ENCODE measurements at places on chromosomes 7 and 10.

DNA sequence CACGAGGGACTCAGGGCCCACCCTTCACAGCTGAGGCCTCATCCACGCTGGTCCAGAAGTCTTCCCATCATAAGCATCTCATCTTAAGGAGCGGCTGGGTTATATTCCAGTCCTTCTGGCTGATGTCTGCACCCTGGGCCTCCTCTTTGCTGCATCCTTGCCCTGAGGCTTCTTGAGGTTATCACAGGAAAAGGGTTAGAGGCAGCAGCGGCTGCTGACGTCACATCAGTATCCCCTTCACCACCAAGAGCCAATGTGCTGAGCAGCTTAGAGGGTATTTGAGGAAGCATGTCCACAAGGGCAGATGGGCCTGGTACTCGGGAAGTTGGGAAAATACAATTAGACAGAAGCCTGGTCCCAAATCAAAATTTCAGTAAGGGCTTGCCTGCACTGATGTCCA lies 125.1 kb downstream of the PLXNA4 start:
- no peak for DNase-seq

- no peak for DNase-seq
These were observed 476.4 kb downstream of the PTPRN2 start for GRCh38 chr7:158111049-158111751.

GRCh38 chr7:149291036-149291780 lies 29.2 kb downstream of the ZNF783 start:
- no peak for DNase-seq

DNA sequence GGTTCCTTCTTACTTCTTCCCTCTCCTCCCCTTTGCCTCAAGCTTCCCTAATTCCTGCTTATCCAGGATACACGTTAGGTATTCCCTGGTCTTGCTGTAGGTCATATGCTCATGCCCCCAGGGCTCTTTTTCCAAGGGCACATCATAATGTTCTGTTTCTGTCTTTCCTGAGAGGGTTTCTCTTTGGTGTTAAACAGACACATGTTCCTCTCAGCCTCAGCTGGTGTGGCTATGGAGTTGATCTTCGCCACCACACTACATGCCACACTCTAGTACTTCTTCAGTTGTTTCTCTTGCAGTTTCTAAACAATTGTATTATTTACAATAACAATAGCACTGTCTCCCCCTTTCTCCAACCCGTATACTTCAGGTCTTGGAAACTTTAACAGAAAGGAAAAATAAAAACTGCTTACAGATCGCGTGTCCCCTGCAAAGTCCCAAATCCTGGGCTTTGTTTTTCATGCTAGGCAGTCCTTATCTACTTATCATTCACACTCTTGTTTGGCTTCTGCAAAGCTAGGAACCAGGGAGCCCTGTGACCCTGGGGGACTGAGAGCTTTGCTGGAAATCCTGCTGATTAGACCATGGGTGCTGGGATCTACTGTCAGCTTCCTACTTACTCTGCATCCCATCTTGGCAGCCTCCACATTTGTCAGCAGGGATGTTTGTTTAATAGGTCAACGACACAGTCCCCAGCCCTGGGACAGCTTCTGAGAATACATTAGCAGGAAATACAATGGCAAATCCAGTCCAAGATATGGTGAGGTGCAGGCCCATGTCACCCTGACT lies 193.9 kb upstream of the BMPER start:
- DNase-seq, result no peak

DNA sequence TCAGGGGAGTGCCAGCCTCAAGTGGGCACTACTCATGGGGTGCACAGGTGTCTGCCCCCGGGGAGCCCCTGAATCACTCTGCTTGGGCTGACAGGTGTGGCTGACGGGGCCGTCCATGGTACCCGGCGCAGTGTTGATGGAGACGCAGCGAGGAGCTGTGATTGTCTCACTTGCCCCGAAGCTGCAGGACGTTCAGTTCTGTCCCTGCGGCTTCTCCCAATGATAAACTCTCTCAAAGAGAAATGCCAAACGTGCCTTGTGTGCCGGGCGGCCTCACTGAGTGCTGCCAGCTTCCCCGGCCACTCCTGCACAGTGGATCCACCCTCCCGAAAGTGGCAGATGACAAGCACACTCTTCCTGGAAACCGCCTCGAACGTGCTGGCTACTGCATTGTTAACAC lies 203.2 kb downstream of the DNAJB6 start:
- no peak for DNase-seq

DNA sequence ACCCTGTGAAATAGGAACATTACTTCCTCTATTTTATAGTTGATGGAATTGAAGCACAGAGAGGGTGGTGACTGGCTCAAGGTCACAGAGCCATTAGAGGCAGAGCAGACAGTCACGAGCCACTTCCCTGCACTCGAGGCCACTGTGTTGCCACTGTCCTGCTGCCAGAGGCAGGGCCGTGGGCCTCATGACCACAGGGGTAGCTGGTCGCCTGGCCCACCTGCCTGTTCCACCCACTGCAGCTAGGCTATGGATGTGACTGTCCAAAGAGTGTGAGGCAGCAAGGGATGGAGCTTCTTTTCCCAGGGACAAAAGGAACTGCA lies 38.2 kb downstream of the RPS24 start:
- no peak for DNase-seq

DNA sequence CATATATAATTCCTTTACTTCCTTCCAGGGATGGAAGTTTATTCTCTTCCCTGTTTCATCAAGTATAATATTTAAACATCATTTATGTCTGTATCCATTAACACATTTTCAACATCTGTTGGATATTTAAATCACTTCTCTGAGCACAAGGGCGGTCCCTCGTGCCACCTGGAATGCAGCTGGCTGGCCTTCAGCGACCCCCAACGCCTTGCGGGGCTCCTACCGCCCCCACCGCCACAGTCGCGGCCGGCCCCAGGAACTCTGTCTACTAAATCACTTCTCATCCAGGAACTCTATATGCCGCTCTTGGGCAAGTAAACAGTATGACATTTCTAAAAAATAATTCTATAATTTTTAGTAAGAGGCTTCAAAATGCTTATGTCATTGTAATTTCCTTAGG lies 221.1 kb upstream of the PTN start:
- no peak for DNase-seq

GRCh38 chr7:44767912-44768627 lies 19.4 kb downstream of the ZMIZ2 start:
- DNase-seq, result no peak

All from AG09319 (cell line).